ENCODE measurements at places on chromosomes 12 and 14. TPM values are rescaled to one million over a fixed set of nuclear protein-coding genes. Genes with fewer than 3 reads are reported as not detected.

DNA sequence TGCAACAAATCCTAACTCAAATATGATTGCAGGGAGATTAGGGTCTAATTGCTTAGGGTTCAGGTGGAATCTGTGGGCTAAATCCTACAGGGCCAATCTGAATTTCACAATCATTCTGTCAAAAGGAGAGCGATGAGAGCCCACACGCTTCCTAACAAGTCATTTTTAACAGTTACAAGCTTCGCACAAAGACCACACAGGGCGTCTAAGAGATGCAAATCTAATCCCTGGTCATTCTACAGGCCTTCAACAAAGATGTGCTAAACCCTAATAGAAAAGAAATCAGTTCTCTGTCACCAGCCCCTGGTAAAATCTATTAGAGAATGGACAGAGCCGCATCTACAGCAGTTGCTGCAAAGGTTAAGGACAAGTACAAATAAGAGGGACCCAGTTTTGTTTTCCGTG lies 15.3 kb downstream of the NKX2-1 start:
- peaks cover 32% of the 10 kb centered on the region for H3K4me1 ChIP-seq
- DNase-seq = no peak
- no peak overlapping the region for H3K27ac ChIP-seq
- peaks cover 6% of the 10 kb centered on the region for H3K36me3 ChIP-seq

Gene TPH2
- total RNA-seq = not detected

Gene RNF31
- total RNA-seq = 85.7 TPM

Gene KRT7
- total RNA-seq = not detected

GRCh38 chr14:74619672-74620131 lies 7.7 kb upstream of the LTBP2 start:
- H3K4me1 ChIP-seq = peaks cover 66% of the 10 kb centered on the region
- no peaks in the 10 kb centered on the region for H3K27me3 ChIP-seq
- peak overlapping the region; percentile 93 for H3K27ac ChIP-seq
- no peaks in the 10 kb centered on the region for H3K36me3 ChIP-seq

GRCh38 chr12:54004841-54005530 lies 3.8 kb upstream of the HOXC8 start:
- no peak overlapping the region for H3K27ac ChIP-seq
- H3K27me3 ChIP-seq = peaks cover 73% of the 10 kb centered on the region
- H3K4me1 ChIP-seq = peaks cover 17% of the 10 kb centered on the region
- H3K4me3 ChIP-seq = peak overlapping the region; percentile 73
- DNase-seq = no peak

Gene POTEM
- not detected for total RNA-seq

DNA sequence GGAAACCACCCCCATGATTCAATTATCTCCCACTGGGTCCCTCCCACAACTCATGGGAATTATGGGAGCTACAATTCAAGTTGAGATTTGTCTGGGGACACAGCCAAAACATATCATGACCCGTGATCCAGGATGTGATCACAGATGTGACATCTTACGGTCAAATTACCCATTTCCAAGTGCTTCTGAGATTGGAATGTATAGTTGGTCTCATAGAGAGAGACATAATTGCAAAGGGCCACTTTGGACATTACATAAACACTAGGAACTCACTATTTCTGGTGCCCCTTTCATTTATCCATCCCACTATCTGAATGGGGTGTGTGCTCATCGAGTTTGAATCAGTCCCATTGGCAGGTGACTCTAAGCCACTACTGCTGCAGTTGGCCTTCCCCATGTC lies 204.5 kb downstream of the PHLDA1 start:
- no peaks in the 10 kb centered on the region for H3K36me3 ChIP-seq
- no peak overlapping the region for H3K27ac ChIP-seq
- no peak overlapping the region for H3K4me3 ChIP-seq
- no peaks in the 10 kb centered on the region for H3K4me1 ChIP-seq
- peaks cover 4% of the 10 kb centered on the region for H3K27me3 ChIP-seq

GRCh38 chr14:55585854-55586253 lies 5.8 kb downstream of the KTN1 start:
- no peaks in the 10 kb centered on the region for H3K27me3 ChIP-seq
- H3K4me3 ChIP-seq = no peak overlapping the region
- no peaks in the 10 kb centered on the region for H3K36me3 ChIP-seq
- H3K27ac ChIP-seq = no peak overlapping the region
- no peak for DNase-seq

DNA sequence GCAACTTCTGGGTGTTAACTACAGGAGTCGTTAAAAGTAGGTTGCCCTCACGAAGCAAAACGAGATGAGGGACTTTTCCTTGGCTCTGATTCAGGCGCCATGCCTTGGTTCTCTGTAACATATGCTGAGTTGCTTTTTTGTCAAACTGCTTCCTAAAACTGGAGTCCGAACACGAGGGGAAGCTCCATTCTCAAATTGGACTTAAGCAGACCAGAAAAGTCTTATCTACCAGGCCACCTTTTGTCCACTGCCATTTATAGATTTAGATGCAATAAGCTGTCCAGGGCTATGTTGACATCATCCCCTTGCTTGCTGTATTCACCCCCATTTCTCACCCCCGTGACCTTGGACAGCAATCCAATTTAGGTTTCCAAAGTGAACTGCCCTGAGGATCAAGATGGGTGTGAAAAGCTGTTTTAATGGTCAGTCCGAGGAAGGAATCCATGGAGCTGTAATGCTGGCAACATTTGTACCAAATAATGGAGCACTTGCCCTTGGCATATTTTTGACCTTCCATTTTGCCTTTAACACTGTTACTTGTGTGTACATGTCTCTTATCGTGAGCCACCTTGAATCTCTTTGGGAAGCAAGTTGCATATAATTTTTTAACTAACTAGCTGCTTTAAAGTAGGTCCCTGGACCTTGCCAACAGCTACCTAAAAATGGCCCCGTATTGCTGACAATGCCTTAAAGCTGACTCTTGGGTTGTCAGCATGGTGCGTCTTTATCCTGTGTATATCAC lies 298.1 kb downstream of the EGLN3 start:
- no peaks in the 10 kb centered on the region for H3K36me3 ChIP-seq
- no peak overlapping the region for H3K27ac ChIP-seq
- no peaks in the 10 kb centered on the region for H3K27me3 ChIP-seq
- no peak overlapping the region for H3K4me3 ChIP-seq
- DNase-seq = no peak
- H3K4me1 ChIP-seq = peaks cover 2% of the 10 kb centered on the region

Gene PTPRB
- not detected for total RNA-seq

Gene ATN1
- 30.3 TPM for total RNA-seq

- H3K27ac ChIP-seq = no peak overlapping the region
- no peaks in the 10 kb centered on the region for H3K36me3 ChIP-seq
- no peak overlapping the region for H3K4me3 ChIP-seq
- no peak for DNase-seq
- no peaks in the 10 kb centered on the region for H3K4me1 ChIP-seq
Measured at GRCh38 chr12:49921936-49922335, 18.2 kb upstream of the FAIM2 start.

- no peak overlapping the region for H3K27ac ChIP-seq
- no peak for DNase-seq
- no peaks in the 10 kb centered on the region for H3K36me3 ChIP-seq
- H3K4me1 ChIP-seq = peaks cover 29% of the 10 kb centered on the region
Measured at GRCh38 chr12:67694306-67694900, 45.9 kb downstream of the DYRK2 start.

DNA sequence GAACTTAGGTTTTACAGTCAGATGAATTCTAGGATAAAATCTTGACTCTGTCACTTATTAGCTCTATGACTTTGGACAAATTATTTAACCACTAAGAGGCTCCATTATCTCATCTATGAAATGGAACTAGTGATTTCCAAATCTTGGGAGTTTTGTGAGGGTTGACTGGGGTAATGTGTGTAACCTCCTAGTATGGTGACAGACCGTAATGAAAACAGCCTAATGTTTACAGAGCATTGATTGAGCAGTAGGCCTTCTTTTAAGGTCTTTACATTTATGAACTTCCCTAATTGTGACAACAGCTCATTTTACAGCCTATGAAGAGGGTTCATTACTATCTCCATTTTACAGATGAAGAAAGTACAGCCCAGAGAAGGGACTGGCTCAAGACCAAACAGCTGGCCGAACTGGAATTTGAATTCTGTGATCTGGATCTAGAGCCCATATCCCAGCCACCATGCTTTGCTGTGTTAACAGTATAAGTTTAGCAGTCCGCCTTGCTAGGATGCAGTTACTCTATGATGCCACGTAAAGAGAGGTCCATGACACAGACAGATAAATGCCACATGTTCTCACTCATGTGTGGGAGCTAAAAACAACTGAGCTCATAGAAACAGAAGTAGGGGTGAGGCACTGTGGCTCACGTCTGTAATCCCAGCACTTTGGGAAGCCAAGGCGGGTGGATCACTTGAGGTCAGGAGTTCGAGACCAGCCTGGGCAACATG lies 9.1 kb upstream of the FBXL14 start:
- peaks cover 32% of the 10 kb centered on the region for H3K4me1 ChIP-seq
- H3K27ac ChIP-seq = peak overlapping the region; percentile 97
- no peaks in the 10 kb centered on the region for H3K36me3 ChIP-seq
- H3K27me3 ChIP-seq = no peaks in the 10 kb centered on the region

- H3K4me3 ChIP-seq = no peak overlapping the region
- no peak for DNase-seq
- H3K4me1 ChIP-seq = no peaks in the 10 kb centered on the region
- H3K27me3 ChIP-seq = no peaks in the 10 kb centered on the region
- H3K27ac ChIP-seq = no peak overlapping the region
- no peaks in the 10 kb centered on the region for H3K36me3 ChIP-seq
Measured at GRCh38 chr14:85172889-85173477, 357.0 kb upstream of the FLRT2 start.

GRCh38 chr12:101108130-101108529 lies 101.9 kb downstream of the SLC5A8 start:
- no peak overlapping the region for H3K27ac ChIP-seq
- no peak for DNase-seq
- H3K36me3 ChIP-seq = no peaks in the 10 kb centered on the region

DNA sequence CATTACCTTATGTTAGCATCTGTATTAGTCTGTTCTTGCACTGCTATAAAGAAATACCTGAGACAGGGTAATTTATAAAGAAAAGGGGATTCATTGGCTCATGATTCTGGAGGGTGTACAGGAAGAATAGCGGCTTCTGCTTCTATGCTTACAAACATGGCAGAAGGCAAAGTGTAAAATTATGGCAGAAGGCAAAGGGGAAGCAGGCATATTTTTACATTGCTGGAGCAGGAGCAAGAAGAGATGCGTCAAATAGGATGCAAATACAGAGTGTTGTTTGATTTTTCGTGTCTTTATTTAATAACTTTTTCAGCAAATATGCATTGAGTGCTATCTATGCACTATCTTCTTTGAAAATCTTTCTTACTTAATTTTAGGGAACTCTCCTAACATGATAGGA lies 210.7 kb upstream of the SSTR1 start:
- no peaks in the 10 kb centered on the region for H3K36me3 ChIP-seq
- H3K27ac ChIP-seq = no peak overlapping the region
- H3K27me3 ChIP-seq = no peaks in the 10 kb centered on the region
- H3K4me3 ChIP-seq = no peak overlapping the region
- no peaks in the 10 kb centered on the region for H3K4me1 ChIP-seq
- DNase-seq = no peak

Gene SLC5A8
- total RNA-seq = not detected

DNA sequence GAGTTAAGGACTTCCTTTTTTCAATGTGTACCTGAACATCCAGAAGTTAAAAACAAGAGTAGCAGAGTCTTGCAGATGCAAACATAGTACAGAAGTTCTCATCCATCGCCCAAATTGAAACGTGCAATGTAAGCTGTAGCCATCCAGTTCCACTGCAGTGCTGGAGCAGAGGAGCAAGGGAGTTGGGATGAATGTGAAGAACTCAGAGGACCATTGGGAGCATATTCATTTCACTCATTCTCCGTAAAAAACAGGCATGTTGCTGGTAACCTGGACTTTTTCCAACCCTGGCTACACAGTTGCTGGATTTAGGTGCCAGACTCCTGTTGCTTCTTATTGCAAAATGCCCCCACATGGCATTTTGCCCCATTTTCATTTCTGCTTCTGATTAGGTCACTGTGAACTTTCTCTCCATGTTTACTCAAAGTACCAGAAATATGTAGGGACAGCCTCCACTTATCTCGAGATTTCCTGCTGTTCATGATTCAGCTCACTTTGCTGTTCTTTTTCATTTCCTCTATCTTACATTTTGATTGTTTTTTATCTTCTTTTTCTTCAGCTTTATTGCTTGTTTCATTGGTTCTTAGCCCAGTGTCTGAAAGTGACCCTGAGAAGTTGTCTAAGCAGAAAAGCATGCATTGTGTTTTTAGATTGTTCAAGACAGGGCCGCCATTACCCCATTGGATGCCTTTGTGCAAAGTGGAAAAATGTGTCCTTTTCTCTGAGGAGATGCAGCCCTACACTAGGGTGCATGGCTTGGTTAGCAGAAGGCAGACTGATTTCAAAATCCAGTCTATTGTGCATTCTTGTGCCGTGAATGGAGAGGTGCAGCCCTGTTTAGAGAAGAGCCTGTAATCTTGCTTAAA lies 109.0 kb upstream of the AMIGO2 start:
- no peak for DNase-seq
- H3K36me3 ChIP-seq = peaks cover 3% of the 10 kb centered on the region
- peak overlapping the region; percentile 9 for H3K27ac ChIP-seq
- H3K4me1 ChIP-seq = peaks cover 56% of the 10 kb centered on the region
- H3K27me3 ChIP-seq = no peaks in the 10 kb centered on the region

DNA sequence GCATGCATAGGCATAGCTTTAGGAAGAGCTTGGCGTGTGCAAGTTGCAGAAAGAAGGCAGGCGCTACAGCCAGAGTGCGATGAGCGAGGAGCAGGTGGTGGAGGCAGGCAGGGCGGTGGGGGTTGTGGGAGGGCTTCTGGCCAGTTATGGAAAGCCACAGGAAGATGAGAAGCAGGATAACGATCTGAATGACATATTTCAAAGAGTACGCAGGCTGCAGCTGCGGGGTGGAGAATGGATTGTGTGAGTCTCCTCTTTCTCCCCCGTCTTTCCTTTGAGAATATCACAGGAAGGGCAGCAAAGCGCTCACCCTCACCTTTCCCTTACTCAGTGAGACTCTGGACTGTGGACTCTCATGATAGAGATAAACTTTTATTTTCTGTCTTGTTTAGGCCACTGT lies 48.7 kb upstream of the PLXNC1 start:
- no peaks in the 10 kb centered on the region for H3K36me3 ChIP-seq
- H3K27me3 ChIP-seq = peaks cover 22% of the 10 kb centered on the region
- no peak for DNase-seq
- H3K4me3 ChIP-seq = no peak overlapping the region

Gene NTS
- total RNA-seq = not detected

GRCh38 chr14:64038841-64039542 lies 186.2 kb downstream of the SYNE2 start:
- H3K27me3 ChIP-seq = no peaks in the 10 kb centered on the region
- no peak overlapping the region for H3K4me3 ChIP-seq
- H3K27ac ChIP-seq = no peak overlapping the region
- H3K36me3 ChIP-seq = peaks cover 17% of the 10 kb centered on the region
- H3K4me1 ChIP-seq = peaks cover 2% of the 10 kb centered on the region

DNA sequence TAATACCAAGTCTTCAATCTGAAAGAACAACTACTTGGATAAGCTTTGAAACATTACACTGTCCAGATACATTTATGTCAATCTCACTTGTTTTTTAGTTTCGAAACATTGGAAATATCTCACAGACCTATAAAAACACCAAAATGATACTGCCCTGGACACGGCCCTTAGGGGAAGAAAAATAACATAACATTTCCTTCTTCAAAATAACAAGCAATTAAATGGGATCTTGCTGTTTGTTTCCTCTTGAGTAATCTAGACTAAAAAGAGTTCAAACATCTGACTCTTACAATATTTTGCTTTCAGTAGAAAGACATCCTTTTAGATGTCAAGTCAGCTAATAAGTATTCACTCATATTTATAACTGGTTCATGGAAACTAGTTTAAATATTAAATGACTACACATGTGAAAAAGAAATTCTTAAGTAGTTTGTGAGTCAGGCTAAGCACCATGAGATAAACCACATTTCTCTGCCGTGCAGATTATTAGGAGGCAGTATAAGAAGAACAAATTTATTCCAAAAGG lies 87.5 kb downstream of the EPS8 start:
- no peak for DNase-seq
- H3K4me1 ChIP-seq = peaks cover 13% of the 10 kb centered on the region
- no peak overlapping the region for H3K4me3 ChIP-seq
- no peaks in the 10 kb centered on the region for H3K36me3 ChIP-seq
